ENCODE measurements at places on chromosomes 7 and 10. TPM values are rescaled to one million over a fixed set of nuclear protein-coding genes. Genes with fewer than 3 reads are reported as not detected.

DNA sequence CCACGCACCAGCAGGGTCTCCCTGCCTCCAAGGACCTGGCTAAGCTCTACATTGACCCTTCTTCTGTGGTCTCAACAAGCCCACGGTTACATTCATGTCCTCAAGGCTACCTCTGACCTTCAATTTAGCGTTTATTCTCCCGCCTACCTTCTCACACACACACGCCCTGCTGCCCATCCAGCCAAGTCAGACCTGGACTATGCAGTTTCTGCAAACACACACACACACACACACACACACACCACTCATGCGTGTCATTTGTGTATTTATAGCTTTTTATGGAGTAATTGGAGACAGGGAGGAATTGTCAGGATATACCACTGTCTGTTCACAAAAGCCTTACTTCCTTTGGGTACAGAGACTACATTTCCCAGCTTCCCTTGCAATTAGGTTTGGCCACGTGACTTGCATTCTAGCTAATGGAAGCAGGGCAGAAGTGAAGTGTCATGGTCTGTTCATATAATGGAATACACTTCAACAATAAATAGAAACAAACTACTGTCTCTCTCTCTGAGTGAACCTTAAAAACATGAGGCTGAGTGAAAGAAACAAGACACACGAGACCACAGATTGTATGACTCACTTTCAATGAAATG, 53.8 kb upstream of the CPXM2 start:
- H3K27ac ChIP-seq, result no peak overlapping the region
- no peak overlapping the region for H3K4me3 ChIP-seq
- no peaks in the 10 kb centered on the region for H3K4me1 ChIP-seq
- H3K27me3 ChIP-seq, result no peaks in the 10 kb centered on the region

DNA sequence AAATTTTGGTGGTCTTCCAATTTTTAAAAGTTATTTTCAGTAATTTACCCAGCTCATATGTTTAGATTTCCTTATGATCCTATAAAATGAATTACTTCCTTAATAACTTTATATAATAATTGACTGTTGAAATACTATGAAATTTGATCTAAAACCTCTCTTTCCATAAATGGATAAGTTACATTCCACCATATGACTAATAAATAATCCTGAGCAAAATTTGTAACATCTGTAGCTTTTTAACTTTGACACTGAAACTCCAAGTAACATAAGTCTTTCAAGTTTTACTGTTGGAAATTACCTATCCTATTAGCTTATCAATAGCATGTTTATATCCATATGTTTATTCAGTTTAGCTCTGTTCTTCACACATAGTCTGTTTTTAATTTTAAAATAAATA, 85.3 kb downstream of the HECTD2 start:
- no peaks in the 10 kb centered on the region for H3K27me3 ChIP-seq
- no peak overlapping the region for H3K27ac ChIP-seq
- DNase-seq, result no peak
- peaks cover 18% of the 10 kb centered on the region for H3K36me3 ChIP-seq
- no peaks in the 10 kb centered on the region for H3K4me1 ChIP-seq
- no peak overlapping the region for H3K4me3 ChIP-seq

- no peaks in the 10 kb centered on the region for H3K27me3 ChIP-seq
- no peaks in the 10 kb centered on the region for H3K4me1 ChIP-seq
- no peak overlapping the region for H3K27ac ChIP-seq
- no peak overlapping the region for H3K4me3 ChIP-seq
These were observed 132.0 kb upstream of the FOXK1 start for GRCh38 chr7:4550117-4550516.

GRCh38 chr10:124053971-124054370, 39.4 kb downstream of the CHST15 start:
- no peaks in the 10 kb centered on the region for H3K36me3 ChIP-seq
- DNase-seq, result no peak
- H3K4me1 ChIP-seq, result no peaks in the 10 kb centered on the region
- no peak overlapping the region for H3K27ac ChIP-seq
- H3K27me3 ChIP-seq, result no peaks in the 10 kb centered on the region

Gene TSPAN14
- 145 TPM for total RNA-seq

Gene ATOH7
- total RNA-seq, result not detected

Gene PNLIP
- total RNA-seq, result not detected

Gene MSS51
- total RNA-seq, result 6.4 TPM

Gene ZP3
- 7.9 TPM for total RNA-seq

Gene NOS3
- 2.6 TPM for total RNA-seq

All from suprapubic skin (tissue), 4 donors.